Suppressor macrophage treated with lipopolysaccharide for 4 hours (primary cell): ENCODE measurements at places on chromosomes 4 and X.

- no peak for DNase-seq
These were observed 34.0 kb upstream of the ARSH start for GRCh38 chrX:2972391-2972790.

DNA sequence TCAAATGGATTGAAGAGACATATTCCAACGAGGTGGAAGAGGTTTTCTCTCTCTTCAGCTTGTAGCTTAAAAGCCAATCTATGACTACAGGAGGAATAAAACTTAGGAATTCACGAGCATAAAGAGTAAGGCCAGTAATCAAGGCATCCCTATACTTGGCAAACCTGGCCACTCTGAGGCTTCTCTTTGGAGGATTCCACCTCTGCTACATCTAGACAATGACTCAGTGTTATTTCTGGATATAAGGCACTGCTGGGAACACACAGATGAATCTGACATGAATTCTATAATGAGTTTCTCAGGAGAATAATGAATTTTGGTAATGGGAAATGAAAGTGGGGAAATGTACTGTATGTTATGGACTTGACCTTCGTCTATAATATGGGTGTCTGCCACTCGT lies 1015.8 kb upstream of the FTHL17 start:
- no peak for DNase-seq

GRCh38 chr4:8641931-8642650 lies 49.5 kb downstream of the CPZ start:
- no peak for DNase-seq

DNA sequence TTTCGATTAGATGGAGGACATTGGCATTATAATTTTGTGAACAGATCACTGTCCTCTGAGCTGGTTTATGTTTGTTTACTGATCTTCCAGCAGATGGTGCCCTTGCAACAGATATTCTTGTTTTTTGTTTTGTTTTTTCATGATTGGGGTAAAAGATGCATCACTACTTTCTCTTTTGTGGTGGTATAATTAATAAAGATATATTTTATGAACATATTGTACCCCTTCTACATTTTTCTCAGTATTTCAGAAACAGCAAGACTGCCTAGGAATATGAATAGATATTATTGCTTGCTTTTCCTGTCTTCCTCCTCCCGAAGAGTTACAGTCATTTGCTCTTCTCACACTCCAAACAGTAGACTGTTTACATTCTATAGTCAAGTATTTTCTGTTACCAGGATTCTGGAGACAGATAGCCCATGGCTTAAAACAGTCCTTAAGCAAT lies 905.2 kb downstream of the TRAM1L1 start:
- DNase-seq = peak; percentile 14

DNA sequence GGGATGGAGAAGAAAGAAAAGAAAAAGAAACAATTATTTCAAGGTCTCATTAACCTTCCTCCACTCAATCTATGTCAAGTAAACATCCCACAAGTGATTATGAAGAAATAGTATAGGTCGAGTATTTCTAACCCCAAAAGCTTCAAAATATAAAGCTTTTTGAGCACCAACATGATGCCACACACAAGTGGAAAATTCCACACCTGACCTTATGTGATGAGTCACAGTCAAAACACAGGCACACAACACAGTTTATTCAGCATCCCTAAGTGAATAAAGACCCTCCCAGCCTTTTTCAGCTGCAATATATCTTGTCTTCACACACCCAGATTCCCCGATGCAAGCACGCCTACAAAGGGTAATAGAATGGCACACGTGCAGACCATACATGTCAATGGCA lies 51.7 kb upstream of the VEGFC start:
- no peak for DNase-seq

- no peak for DNase-seq
These were observed 67.8 kb upstream of the SORBS2 start for GRCh38 chr4:185879666-185880312.

DNA sequence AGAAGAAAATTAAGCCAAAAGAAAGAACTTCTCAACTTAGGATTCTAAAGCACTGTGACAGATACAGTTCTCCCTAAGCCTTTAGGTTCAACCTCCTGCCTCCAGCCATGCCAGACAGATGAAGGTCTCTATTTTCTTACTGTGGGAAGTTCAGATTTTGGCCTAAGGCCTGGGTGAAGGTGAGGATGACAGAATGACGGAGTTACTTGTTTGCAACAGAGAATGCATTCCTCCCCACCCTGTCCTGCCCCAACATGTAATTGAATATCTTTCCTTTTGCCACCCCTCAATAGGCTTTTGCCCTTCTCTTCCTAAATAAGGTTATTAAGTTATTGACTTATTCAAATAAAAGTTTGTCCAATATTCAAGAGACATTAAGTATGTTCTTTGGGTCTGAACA lies 25.6 kb downstream of the SLC16A2 start:
- no peak for DNase-seq

- peak; percentile 68 for DNase-seq
These were observed 122.6 kb downstream of the SHISA3 start for GRCh38 chr4:42519803-42520417.

DNA sequence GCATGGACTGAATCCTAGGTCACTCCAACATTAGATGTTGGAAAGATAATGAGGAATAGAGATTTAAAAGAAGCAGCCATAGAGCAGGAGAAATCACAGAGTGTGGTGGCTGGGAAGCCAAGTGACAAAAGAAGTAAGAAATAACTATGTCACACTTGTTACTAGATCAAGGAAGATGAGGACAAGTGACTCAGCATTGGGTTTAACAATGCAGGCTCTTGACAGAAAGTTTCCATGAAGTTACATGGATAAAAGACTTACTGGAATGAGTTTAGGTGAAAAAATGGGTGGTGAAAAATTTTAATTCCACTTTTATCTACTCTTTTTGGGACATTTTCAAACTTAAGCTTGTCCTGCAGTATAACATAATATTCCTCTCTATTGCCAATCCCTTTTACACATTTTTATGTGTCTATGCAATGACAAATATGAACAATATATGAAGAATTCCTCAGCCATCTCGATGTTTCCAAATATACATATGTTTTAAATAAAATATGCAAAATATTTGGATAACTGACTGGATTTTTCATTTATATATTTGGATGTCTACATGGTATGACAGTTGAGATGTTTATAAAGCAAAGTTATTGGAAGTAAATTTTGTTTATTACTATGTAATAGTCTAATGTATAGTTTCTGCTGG lies 462.6 kb downstream of the IL15 start:
- DNase-seq = no peak

DNA sequence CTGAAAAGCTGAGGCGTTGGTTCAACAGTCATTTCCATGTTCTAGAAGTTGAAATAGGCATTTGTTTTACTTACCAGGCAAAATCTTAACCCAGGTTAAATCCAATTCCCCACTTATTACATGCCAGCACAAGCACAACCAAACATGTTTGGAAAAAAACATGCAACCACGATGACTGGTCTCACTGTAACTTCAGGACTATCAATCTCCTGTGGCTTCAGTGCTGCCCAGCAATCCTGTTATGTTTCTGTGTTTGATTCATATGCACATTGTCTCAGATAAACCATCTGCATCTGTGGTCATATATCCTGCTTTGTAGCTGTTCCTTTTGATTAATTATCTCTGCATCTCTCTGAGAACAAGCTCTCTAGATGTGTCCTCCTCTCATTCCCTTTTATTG lies 28.3 kb downstream of the PRDM8 start:
- no peak for DNase-seq

- DNase-seq = no peak
These were observed 278.9 kb upstream of the FTHL17 start for GRCh38 chrX:31350808-31351074.

- DNase-seq = no peak
These were observed 1.1 kb upstream of the SH3BP2 start for GRCh38 chr4:2791518-2792395.

DNA sequence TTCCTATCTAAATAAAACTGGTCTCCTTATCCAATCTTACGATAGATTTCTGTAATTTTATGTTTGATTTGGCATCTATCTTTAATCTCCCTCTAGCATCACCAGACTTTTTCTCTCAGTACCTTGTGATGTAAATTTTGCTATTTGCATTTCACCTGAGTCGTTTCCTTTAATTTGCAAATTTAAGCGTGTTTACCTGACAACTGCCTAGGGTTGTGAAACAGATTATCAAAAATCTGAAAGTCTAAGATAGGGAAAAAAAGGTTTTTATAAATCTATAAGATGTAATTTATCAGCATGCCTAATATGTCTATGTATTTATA lies 39.4 kb upstream of the TMPRSS11E start:
- no peak for DNase-seq

DNA sequence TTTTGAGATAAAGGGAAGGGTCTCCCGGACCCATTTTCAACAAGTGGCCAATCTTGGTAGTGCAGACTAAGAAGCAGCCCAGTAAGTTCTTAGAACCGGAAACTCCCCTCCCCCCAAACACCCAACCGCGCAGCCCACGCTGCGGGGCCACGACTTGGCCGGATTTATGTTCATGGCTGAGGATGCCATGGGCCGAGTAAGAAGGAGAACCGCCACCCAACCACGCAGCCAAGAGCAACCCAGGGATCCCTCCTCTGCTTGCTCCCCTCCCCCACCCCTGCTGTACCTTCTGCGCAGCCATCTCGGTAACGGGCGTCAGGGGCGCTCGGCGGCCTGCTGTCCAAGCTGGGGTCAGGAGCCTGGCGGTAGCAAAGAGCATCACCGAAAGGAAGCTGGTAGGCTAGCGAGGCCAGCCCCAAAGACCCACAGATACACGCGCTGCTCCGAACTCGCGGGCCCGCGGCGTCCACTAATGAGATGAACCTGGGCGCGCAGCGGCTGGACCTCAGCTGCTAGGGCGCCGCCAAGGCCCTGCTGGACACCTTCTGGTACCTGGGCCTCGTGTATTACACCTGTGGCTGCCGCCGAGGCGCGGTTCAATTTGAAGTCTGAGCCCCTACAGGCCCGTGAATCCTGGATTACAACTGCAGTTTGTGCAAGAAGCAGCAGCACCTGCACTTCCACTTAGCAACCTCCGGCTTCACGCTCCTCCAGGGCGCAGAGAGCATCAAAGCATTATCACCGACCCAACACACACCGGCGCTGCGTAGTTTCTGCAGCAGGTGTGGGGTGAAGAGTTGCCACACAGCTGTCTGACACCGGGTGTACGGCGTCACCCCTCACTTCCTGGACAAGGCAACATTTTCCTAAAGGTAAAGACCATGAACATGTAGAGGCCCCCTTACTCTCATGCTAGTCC lies 63.4 kb downstream of the NUDT10 start:
- DNase-seq = no peak

DNA sequence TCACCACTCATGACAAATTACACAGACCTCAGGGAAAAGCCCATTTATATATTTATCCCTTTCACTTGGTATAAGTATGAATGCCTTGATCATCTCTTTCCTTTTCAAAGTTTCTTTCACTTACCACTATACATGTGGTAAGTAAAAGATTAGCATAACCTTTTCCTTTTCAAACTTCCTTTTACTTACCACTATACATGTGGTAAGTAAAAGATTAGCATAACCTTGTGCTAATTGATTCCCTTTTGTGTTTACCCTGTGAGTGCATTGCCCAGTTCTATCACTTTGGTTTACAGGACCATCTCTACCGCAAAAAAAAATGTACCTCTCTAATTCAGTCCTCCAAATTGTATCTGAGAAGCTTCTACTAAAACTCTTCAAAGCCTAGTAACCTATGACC lies 32.7 kb upstream of the TCEANC start:
- DNase-seq = no peak

DNA sequence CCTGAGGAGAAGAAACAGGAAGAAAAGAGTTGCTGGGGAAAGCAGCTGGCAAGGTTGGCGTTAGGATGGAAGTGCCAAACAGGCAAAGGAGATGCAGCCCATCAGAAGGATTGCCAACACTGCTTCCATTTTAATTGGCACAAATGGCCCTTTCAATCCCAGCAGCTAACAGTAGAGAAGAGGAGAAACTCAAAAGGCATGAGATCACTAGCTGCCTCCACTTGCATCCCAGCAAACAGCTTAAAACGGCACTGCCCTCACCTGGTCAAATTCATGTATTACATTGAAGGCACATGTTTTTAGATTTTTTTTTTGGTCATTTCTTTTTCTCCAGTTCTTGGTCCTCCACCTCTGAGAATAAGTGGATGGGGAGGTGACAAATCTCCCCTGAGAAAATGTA lies 14.9 kb upstream of the LOC101059915 start:
- DNase-seq = peak; percentile 48

GRCh38 chr4:171985129-171985528 lies 171.9 kb downstream of the GALNTL6 start:
- DNase-seq = peak; percentile 3

GRCh38 chr4:128386761-128387599 lies 99.4 kb upstream of the PGRMC2 start:
- peak; percentile 52 for DNase-seq

DNA sequence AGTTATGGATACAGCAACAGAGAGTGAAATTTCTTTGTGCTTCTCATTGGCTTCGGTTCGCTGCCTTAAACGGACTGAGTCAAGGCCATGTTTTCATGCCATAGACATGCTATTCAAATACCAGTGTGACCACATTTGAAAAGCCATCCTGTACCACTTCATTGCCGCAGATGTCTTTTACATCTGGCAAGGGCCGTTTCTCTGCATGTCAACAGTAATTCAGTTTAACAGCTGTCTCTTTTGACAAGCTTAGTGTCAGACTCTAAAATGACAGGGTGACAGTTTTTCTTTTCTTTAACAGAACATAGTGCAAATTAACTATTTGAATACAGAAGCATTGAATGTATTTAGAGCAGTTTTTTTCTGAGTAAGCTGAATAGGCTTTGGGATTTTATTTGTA lies 362.2 kb upstream of the POU3F4 start:
- DNase-seq = no peak

- no peak for DNase-seq
These were observed 20.2 kb upstream of the SETD7 start for GRCh38 chr4:139576219-139576618.

GRCh38 chrX:131970347-131970746 lies 52.8 kb upstream of the STK26 start:
- DNase-seq = no peak

GRCh38 chrX:107701493-107702121 lies 73.3 kb downstream of the PRPS1 start:
- peak; percentile 65 for DNase-seq

GRCh38 chrX:72366701-72367454 lies 61.2 kb upstream of the CITED1 start:
- DNase-seq = no peak

DNA sequence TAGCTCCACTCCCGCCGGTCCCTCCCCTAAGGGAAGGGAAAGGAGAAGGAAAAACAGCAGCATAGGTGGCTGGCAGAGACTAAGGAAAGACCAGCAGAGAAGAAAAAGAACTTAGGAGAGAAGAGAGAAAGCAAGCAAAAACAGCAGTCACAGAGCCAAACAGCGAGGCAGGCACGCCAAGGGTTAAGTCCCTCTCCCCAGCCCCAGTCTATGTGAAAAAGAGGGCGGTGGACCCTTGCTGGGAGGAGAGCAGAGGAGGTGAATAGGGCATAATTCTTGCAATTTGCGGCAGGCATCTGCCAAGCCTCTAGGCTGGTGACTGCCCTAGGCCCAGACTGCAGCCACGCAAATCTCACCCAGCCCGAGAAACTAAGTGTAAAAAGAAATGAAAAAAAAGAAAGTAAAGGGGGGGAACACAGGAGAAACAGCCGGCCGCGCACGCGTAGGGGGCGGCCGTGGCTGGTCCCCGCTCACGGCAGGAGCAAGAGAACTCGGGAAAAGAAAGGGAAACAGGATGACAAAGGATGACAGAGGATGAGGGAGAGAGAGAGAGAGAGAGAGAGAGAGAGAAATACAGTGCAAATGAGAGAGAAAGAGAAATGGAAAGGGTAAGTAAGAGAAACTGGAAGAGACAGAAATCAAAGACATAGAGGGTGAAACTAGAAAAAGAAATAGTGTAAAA lies 48.6 kb downstream of the MAGEA9 start:
- DNase-seq = peak; percentile 0

GRCh38 chr4:66829310-66829709 lies 716.0 kb downstream of the CENPC start:
- no peak for DNase-seq

- DNase-seq = no peak
These were observed 130.0 kb downstream of the HMX1 start for GRCh38 chr4:8741513-8742226.
